ENCODE measurements at places on chromosomes 7 and 10. TPM values are rescaled to one million over a fixed set of nuclear protein-coding genes. Genes with fewer than 3 reads are reported as not detected.

- H3K27ac ChIP-seq: no peak overlapping the region
- H3K36me3 ChIP-seq: no peaks in the 10 kb centered on the region
- H3K4me1 ChIP-seq: peaks cover 19% of the 10 kb centered on the region
- DNase-seq: no peak
Measured at GRCh38 chr10:32949221-32949678, 8.8 kb downstream of the ITGB1 start.

DNA sequence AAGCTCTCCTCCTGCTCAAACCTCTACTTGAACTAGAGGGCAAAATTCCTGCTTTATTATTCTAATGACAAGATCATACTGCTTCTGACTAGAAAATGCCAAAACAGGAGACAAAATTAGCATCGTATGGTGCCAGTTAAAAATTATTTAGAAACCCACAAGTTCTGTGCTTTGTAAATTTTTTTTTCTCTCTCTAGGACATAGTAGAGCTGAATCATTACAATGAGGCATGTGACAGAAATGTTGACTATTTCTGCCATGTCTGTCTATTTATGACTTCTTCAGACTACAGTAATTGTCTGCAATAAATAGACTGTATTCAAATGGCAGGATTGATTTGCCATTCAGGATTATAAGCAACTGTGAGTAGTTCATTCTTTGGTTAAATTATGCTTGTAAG is 335.8 kb downstream of the PRPF18 start:
- no peak for DNase-seq
- H3K36me3 ChIP-seq: no peaks in the 10 kb centered on the region
- peaks cover 12% of the 10 kb centered on the region for H3K4me1 ChIP-seq
- no peak overlapping the region for H3K4me3 ChIP-seq
- H3K27me3 ChIP-seq: no peaks in the 10 kb centered on the region

DNA sequence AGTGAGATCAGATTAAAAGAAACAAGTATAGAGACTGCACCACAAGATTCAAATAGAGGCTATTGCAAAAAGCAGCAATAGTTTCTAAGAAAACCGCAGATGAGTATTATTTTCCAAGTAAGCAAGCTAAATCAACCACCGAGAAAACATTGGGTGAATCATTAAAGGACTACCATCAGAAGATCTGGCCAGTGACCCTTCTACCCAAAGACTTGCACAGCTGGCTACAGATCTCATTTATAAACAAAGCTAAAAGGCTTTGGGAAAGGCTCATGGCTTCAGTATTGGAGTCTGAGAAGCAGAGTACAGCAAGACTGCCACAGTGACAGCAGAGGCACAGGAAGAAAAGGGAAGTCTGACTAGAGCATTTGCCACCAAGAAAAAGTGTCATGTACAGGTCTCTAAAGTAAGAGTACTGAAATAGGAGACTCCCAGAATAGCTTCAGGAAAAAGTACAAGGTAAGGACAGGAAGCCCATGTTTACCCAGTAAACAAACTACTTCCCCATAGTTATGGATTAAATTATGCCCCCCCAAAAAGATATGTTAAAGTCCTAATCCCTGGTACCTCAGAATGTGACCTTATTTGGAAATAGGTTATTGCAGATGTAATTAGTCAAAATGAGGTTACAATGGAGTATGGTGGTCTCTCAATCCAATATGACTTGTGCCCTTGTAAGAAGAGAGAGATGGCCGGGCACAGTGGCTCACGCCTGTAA is 19.0 kb downstream of the STEAP1 start:
- no peak overlapping the region for H3K27ac ChIP-seq
- no peaks in the 10 kb centered on the region for H3K36me3 ChIP-seq
- H3K4me3 ChIP-seq: no peak overlapping the region
- no peaks in the 10 kb centered on the region for H3K27me3 ChIP-seq
- DNase-seq: no peak

DNA sequence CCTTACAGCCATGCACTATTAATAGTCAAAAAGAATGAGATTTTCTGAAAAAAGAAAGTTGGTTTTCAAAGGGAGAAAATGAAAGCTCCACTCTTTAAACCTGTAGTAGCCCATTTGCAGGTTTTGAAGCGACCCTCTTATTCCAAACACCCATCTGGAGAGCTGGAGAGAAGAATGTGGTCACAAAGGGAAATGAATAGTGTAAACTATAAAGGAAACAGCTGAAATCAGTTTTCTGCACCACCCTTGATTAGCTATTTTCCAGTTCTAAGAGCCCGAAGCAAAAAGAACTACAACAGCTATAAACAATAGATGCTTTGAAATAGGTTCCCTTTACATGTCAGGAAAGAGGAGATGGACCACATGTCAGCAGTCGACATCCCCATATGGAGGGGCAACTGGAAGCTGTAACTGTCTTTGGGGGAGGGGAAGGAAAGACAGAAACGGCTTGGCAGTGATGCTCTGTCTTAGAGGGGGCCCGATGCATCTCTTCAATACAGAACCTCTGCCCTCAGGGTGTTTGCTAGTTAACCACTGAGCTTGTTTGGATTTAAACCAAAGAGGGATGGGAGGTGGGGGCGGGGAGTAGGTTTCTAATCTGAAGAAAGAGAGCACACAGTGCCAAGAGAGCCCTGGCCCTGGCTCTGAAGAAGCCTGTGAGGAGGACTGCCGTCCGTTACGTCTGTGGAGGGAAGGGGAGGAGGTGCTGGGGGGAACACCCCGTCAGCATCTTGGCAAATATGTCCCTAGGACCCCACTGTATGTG is 55.3 kb downstream of the CPVL start:
- H3K4me3 ChIP-seq: no peak overlapping the region
- peaks cover 28% of the 10 kb centered on the region for H3K4me1 ChIP-seq
- peak overlapping the region; percentile 74 for H3K27ac ChIP-seq
- DNase-seq: no peak
- no peaks in the 10 kb centered on the region for H3K27me3 ChIP-seq

Gene NUTM2B
- 1.9 TPM for total RNA-seq
